ENCODE measurements at places on chromosomes 7 and 10.

GRCh38 chr7:80187727-80188126 lies 53.1 kb downstream of the GNAI1 start:
- DNase-seq, result no peak

DNA sequence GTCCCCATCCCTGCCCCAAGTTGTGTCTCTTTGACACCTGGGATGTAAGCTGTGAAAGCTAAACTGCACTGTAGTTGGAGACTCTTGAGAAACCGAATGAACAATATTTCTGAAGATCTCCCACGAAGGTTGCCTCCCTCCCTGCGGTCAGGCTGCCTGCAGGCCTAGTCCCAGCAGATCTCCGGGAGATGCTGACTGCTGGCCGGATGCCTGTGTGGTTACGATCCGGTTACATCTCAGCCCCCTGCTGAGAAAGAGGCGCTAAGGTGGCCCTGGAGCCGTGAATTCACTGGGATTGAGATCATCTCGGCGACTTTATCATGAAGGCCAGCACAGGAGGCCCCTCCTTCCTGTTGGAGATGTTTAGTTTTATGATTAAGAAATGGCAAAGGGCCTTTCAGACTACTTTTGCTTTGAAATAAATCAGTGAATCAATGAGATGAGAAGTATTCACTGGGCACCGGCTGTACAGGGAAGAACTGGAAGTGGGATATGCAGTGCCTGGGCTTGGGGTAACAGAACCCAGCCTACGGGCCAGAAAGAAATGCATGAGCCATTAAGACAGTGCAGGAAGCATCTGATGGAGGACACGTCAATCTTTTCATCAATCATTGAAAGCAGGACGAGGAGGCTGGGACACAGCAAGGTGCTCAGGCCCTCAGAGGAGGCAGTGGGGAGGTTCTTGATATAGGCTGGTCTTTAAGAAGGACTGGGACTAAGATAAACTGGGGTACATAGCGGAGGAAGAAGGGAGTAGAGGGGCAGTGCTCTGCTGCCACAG lies 177.6 kb downstream of the PRKAG2 start:
- no peak for DNase-seq

- no peak for DNase-seq
Measured at GRCh38 chr7:142519079-142520078, 229.9 kb upstream of the PRSS1 start.

DNA sequence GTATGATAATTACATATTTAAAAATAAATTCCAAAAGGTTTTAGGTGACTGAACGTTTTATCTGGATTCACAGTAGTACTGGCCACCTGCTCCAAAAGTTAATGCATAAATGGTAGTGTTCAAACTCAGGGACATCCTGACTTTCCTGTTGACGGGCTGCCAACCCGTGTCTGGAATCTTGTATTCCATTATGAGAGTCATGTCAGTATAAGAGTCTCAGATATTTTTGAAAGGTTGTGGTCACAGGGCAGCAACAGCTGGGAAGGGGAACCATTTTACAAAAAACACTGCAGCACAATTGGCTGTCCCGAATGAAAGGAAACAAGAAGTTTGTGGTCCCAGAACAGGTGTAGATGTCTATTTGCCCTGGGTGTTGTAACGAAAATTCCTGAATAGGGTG lies 2.8 kb downstream of the TDRD1 start:
- DNase-seq, result no peak

- no peak for DNase-seq
Measured at GRCh38 chr7:15016315-15016667, 113.7 kb upstream of the DGKB start.

- DNase-seq, result no peak
Measured at GRCh38 chr7:42624471-42624870, 287.4 kb downstream of the C7orf25 start.

DNA sequence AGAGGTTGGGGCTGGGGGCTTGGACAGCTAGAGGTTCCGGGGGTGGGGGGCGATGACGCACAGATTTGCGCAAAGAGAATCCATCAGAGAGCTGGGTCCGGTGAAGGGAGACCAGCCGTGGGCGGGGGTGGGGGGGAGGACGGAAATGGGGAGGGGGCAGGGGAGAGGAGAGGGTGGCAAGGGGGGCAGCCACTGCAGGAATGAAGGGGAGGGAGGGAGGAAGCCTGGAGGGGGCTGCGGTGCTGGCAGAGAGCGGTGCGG lies 1.2 kb upstream of the VGF start:
- DNase-seq, result no peak

GRCh38 chr7:95840953-95841950 lies 68.9 kb downstream of the DYNC1I1 start:
- no peak for DNase-seq

DNA sequence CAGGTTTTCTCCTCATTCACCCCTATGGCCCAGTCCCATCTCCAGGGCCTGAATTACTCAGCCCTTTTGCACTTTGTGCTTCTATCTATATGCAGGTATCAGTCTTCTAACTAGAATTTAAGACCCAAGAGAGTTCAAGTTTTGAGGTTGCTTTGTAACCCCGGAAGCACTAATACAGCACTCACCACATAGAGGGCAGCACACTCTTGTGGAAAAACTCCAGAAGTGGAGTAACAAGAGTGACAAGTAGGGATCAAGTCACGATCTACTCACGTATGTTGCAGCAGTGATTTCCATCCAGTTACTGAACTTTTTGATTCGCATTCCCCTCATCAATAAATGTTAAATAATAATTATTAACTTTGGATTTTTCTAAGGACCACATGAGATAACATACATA lies 151.0 kb downstream of the CHCHD3 start:
- DNase-seq, result no peak

DNA sequence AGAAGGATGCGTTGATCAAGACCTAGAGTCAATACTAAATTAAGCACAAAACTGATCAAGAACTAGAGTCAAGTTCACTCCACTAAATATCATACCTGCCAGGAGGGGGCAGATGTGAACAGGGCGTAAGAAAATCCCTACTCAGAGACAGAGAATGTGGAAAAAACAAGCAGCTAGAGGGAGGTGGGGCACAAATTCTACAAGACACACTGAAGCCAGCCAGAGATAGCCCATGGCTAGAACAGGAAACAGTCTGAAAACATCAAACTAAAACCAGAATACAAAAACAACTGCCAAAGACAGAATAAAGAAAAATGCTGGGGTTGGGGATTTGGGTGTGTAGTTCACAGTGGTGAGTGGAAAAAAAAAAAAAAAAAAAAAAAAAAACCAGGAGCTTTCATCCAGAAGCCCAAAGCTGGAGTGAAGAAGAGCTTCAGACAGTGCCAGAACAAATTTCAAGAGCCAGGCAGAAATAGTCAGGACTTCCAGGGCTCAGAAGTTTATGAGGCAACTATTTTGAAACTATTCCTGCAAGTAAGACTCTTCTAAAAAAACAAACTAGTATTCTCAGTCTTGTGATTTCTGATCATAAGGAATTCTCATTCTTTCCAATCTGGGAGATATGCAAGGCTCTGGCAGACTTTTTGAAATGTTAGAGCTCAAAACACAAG lies 118.3 kb downstream of the CCDC71L start:
- DNase-seq, result peak; percentile 69

DNA sequence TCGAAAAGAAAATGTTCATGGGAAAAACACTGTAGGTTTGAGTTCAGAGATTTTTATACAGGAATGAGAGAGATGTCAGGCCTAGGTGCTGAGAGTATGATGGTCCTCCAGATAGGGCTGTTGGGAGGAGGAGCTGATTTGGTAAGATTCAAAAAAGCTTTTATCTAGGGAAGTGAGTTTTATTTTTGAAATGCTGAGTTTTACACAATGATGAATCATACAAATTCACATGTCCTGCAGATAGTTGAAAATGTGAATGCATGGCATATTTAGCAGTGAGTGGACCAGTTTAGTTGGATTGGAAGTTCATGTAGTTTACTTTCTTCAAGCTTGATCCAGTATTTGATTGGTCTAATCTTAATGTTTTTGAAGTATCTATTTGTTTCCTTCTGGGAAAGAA lies 154.8 kb downstream of the LRRC4 start:
- DNase-seq, result peak; percentile 47

GRCh38 chr7:107233174-107233573 lies 64.4 kb downstream of the HBP1 start:
- DNase-seq, result no peak

GRCh38 chr10:73581918-73582317 lies 9.2 kb downstream of the USP54 start:
- no peak for DNase-seq

DNA sequence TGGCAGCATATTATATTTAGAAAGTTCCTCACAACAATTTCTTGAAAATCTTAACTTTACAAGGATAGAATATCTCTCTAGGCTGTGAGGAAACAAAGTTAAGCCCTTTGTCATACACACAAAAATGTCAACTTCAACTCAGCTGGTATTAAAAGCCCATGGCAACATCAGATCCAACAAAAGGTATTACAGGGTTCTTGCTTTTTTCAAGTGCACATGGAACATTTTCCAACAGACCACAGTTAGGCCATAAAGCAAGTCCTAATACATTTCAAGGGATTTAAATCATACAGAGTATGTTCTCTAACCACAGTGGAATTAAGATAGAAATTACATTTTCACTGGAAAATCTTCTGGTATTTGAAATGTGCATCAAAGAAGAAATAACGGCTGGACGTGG lies 71.9 kb upstream of the OIT3 start:
- no peak for DNase-seq

DNA sequence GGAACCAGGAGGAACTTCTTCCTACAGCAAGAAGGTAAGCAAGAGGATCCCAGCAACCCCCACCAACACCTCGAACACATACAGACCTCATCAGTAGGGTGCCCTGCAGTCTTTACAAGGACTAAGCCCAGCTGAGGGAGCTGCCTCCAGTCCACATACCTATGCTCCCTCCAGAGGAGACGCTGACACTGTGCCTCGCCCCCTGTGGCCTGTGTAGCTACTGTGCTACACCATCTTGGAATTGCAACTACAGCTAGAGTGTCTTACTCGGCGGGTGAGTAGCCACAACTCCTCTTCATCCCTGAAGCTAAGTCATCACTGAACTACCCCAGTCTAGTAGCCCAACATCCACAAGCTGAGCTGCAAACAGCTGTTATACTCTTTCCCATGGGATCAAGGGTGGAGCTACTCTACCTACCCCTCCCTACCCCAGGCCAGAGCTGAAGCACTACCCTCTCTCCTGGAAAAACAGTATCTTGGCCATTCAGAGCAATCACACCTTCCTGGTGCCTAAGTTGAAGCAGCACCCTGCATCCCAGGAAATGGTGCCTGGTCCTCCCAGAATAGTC lies 42.2 kb upstream of the CAMK2B start:
- no peak for DNase-seq

- no peak for DNase-seq
Measured at GRCh38 chr10:33746836-33747268, 412.4 kb upstream of the NRP1 start.
